ENCODE measurements at places on chromosomes 3 and 15. TPM values are rescaled to one million over a fixed set of nuclear protein-coding genes. Genes with fewer than 3 reads are reported as not detected.

Gene SI
- not detected for total RNA-seq

Gene TRH
- total RNA-seq, result not detected

DNA sequence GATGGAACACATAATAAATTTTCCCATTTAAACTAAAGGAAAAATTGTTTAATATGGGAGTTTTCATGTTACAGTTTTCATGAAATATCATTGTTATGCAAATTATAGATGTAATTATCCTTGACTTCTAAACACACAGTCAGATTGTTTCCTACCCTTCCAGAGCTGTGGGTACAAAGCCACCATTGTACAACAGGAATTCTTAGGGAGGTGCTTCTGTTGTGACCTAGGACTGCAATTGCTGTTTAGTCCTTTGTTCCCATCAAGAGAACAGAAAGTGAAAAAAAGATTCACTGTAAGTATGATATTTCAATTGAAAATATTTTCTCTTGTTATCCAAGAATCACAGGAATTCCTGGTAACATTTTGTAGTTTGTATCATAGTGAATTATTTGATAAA is 455.3 kb upstream of the NAALADL2 start:
- no peaks in the 10 kb centered on the region for H3K4me1 ChIP-seq
- H3K27me3 ChIP-seq, result no peaks in the 10 kb centered on the region
- H3K4me3 ChIP-seq, result no peak overlapping the region
- H3K36me3 ChIP-seq, result no peaks in the 10 kb centered on the region
- no peak for DNase-seq

DNA sequence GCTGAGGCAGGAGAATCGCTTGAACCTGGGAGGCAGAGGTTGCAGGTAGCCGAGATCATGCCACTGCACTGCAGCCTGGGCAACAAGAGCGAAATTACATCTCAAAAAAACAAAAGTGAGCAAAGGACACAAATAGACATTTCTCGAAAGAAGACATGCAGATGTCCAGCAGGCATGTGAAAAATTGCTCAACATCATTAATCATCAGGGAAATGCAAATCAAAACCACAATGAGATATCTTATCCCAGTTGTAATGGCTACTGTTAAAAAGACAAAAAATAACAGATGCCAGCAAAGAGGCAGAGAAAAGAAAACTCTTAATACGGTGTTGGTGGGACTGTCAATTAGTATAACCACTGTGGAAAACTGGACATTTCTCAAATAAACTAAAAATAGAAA is 20.9 kb downstream of the ASB7 start:
- H3K4me3 ChIP-seq, result no peak overlapping the region
- H3K27ac ChIP-seq, result no peak overlapping the region
- peaks cover 5% of the 10 kb centered on the region for H3K4me1 ChIP-seq
- peaks cover 4% of the 10 kb centered on the region for H3K36me3 ChIP-seq
- DNase-seq, result no peak

DNA sequence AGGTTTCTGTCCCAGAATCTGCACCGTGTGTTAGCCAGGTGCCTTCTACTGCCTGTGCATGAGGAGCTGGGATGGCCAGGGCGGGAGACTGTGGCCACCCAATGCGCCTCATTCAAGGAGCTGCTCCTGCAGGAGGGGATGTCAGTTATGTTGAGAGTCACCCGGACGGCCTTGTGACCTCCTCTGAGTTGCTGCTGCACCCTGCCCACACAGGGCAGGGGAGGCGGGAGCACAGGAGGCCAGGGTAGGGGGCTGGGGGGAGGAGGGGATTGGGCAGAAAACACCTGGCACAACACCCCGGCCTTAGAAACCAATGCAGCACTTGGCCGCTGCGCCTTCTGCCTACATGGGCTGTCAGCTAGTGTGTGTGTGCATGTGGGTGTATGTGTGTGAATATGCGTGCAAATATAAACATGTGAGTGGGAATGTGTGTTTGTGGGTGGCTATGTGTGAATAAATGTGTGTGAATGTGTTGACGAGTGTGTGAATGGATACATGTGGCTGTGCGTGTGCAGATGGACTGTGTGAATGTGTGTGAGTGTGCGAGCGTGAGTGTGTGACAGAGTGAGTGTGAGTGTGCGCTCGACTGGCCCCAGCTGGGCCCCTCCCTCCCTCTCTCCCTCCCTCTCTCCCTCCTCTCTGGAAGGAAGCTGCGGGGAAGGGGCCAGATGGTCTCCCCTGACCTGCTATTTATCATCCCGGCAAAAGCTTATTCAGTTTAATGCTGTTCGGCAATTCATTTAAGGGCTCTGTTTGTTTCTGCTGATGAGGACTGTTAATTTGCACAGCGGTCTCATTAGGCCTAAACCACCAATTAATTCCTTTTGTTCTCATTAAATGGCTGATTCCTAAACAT is 106.9 kb downstream of the TLE3 start:
- no peak overlapping the region for H3K27ac ChIP-seq
- H3K36me3 ChIP-seq, result no peaks in the 10 kb centered on the region
- no peak overlapping the region for H3K4me3 ChIP-seq
- H3K27me3 ChIP-seq, result no peaks in the 10 kb centered on the region
- H3K4me1 ChIP-seq, result no peaks in the 10 kb centered on the region
- no peak for DNase-seq
